ENCODE measurements at places on chromosomes 6 and 20.

DNA sequence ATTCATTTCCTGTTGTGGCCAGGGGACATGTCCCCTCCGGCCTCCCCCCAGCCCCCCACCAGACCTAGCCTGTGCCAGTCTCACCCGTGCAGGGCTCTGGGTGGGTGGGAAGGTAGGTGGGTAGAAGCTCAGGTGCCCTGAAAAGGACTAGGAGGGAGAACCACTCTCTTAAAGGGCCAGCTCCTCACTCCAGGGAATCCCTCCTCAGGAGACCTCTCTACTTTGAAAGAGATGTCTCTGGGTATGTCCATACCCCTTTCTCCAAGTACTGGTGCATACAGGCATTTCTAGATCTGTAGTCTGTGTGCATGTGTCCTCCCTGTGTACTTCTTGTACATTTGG lies 60.8 kb upstream of the EPB41L1 start:
- peak; percentile 64 for DNase-seq

DNA sequence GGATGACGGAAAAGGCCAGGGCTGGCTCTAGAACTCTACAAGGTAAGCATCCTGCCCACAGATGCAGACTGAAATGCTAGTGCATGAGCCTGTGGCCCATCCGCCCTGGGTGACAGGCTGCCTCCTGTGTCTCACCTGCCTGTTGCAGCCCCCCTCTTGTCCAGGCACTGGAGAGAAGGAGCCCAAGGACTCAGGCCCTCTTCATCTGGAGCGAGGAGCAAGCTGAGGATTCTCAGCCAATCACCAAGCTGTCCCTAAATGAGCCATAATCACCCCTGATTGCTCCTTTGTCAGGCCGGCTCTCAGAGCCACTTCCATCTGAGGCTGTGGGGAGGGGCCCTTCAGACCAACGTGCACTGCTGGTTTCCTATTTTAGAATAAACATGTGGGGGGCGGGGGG lies 10.0 kb upstream of the SLC32A1 start:
- DNase-seq, result no peak

- DNase-seq, result no peak
These were observed 89.0 kb upstream of the MLN start for GRCh38 chr6:33892581-33893346.

DNA sequence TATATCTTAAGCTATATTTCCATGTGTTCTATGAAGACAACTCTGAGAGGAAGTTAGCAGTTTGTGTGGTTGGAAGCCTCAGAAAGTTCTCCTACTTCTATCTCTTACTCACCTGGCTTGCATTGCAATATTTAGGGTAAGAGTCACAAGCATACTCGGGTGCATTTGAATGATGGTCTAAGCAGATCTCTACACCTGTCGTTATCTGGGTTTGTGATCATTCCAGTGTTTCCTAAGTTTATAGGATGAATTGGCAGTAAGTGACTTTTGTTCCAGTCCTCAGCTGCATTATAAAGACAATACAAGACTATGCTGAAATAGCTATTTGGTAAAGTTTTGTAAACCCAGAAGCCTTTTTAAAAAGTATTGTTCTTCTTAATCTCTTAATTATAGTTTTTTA lies 36.9 kb downstream of the CBFA2T2 start:
- no peak for DNase-seq

DNA sequence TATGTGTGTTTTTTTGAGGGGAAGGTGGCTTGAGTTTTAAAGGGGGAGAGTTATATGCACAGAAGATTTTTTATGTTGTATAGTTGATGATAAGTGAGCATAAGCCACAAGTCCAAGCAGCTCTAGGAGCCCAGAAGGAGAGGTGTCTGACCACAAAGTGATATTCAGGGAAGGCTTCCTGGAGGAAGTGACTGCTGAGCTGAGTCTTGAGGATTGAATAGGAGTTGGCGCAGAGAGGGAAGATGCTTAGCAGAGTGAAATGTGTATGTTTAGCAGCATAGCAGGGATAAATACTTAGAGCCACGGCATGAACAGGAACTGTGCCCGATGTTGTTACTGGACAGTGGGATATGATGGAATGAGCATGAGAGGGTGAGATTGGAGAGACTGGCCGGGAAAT lies 255.1 kb upstream of the KCNG1 start:
- DNase-seq, result no peak

DNA sequence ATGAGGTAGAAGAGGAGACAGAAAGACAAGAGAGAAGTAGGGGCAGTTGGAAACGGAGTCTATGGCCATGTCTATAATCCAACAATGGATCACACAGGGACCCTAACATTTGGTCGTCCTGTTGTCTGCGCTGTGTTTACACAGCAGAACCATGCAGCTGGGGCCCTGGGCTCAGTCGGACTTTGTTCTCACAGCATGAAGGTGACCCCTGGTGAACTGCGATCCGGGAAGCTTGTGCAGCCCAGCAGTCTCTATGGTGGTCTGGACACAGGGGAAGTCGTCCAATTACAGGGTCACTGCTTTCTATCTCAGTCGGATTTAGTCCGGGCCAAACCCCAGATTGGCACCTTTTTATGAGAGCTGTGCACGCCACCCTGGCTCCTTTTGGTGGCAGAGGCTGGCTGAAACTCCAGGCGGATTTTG lies 153.6 kb downstream of the FOXA2 start:
- DNase-seq, result no peak

- DNase-seq, result no peak
These were observed 239.2 kb upstream of the SASH1 start for GRCh38 chr6:148103436-148103835.

GRCh38 chr6:79077715-79078074 lies 359 bp downstream of the PHIP start:
- peak; percentile 53 for DNase-seq

GRCh38 chr20:37669773-37670236 lies 24.0 kb upstream of the CTNNBL1 start:
- DNase-seq, result no peak

DNA sequence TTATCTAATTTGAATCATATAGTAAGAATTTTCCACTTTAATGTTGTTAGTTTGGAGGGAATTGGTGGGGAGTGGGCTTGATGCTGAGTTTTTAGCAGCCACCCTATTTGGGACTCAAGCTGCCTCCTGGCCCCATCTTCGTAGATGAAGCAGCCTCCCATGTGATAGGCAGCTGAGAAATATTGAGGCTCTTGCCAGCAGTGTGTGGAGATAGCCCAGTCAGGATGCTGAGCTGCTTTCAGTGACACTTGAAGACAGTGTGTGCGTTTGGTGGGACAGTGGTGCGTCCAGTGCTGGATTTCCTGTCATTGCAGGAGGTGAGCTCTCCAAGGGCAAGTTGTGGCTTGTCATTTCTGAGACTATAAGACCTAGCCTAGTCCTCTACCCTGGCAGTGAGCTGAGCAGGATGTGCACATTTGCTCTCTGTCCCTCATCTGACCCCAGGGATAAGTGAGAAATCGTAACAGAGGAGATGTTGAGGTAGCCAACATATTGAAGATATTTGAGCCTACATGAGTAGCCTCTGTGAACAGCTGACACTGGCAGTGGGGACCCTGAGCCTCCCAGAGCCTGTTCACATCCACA lies 47.9 kb upstream of the RNF8 start:
- no peak for DNase-seq

- DNase-seq, result no peak
These were observed 2.1 kb downstream of the C6orf163 start for GRCh38 chr6:87346700-87347099.

DNA sequence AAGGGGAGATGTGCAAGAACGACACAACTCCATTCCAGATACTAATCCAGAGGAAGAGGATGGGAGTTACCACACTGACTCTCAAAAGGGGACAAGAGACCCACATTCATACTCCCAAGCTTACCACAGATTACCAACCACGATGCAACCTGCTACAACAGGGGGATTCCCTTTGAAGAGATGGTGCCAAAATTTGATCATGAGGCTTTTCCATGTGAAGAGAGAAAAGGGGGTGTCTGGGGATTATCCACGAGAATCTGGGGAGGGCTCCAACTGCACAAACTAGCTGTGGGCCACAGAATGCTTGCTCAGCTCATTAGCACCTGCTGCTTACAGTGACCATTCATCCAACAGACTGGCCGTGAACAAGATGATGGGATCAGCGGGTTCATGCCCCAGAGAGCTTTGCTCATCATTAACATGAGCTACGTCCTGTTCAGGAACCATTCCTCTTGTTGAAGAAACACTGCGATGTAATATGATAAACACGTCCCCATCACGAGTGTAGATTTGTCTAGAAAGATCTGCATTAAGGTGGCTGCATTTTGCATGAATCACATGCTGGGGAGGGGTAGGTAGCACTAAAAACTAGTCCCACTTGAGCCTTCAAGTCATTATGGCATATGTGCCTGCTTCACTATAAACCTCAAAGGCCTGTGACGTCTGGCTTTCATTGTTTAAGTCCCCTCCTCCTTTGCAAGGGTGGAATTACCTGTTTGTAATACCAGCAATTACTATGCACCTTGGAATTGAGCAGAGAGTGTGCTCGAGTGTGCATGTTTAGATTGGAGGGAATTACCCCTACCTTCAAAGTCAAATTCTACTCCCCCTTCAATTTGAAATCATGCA lies 4.0 kb downstream of the PLAGL2 start:
- no peak for DNase-seq

- DNase-seq, result no peak
These were observed 8.8 kb downstream of the ASF1A start for GRCh38 chr6:118902726-118903125.

DNA sequence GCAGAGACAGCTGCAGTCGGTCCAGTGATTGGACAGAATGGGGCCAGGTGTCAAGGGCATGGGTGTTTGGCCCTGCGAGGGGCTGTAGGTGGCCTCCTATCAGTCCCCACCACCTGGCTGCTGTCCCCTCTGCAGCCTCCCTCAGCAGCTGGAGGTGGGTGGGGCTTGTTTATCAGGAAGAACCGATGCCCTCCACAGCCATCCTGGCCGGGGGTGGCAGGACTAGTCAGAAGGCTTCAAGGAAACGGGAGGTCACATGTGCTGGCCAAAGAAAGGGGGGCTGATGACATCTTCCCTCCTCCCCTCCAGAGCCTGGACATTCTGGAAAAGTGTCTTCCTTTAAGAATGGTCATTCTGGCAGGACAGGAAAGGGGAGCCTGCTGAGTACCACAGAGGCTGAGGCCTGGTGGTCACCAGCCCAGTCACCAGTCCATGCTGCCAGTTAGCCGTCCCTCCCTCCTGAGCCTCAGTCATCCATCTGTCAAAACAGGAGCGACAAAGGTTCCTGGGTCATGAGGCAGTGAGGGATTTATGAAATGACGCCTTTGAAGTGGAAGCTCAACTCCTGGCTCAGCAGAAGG lies 4.1 kb downstream of the FAM210B start:
- DNase-seq, result no peak

GRCh38 chr6:169253337-169254238 lies at the start of gene THBS2:
Gene THBS2 (minus strand): TSS chr6:169253846. CDS start chr6:169250784, 3,062 bp downstream.
- DNase-seq, result peak; percentile 26

- no peak for DNase-seq
These were observed 27.8 kb downstream of the ERMARD start for GRCh38 chr6:169779092-169779815.

DNA sequence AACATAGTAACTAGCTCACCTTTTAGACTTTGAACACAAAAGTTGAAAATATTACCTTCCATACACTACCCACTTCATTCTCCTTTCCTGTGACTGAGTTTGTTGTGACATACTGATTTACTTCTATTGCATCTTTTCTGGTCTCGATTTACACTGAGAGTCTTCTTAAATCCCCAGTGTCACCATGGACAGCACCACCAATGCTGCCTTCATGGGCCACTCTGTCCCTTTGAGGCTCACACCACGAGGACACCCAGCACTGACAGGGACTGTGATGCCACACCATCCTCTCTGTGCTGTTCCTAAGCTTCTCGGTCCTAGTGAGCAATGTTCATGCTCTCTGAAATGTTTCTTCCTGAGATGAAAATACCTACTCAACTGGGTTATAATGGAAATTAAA lies 337.1 kb upstream of the IRAK1BP1 start:
- DNase-seq, result no peak

All from cerebellum (tissue), 4 donors.